Stimulated activated CD4-positive, alpha-beta T cell treated with anti-CD3 and anti-CD28 coated beads, Interleukin-1b, Interleukin-23, amount 100 ng/mL, for 1 hour (primary cell): ENCODE measurements at places on chromosomes 16 and 17.

- no peak for DNase-seq
Measured at GRCh38 chr16:67129422-67129821, 19.7 kb downstream of the PHAF1 start.

DNA sequence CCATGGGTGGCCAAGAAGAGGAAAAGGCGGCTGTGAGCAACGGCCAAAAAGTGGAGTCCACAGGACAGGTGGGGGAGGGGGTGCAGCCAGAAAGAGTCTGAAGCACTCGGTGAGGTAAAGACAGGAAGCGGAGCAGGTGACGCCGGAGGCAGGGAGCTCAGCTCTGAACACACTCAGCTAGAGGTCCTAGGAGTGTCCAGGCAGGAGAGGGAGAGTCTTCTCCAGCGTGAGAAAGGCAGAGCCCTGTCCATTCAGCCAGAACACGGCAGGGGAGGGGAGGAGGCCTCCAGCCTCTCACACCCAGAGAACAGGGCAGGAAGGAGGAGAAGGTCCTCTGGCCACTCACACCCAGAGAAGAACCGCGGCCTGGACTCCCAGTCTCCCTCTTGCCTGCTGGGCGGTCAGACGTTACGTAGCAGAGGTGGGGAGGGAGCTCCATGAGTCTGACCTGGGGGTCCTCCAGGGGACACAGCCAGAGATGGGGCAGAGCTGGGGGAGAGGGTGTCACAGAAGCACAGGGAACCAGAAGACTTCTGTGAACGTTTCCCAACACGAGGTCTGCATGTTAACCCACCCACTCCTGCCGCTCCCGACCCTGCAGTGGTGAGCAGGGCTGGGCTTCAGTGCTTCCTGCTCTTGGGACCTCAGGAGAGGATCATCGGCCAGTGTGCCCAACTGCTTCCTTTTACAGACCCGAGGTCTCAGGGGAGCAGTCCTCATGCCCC, 89.2 kb downstream of the ABR start:
- no peak for DNase-seq

DNA sequence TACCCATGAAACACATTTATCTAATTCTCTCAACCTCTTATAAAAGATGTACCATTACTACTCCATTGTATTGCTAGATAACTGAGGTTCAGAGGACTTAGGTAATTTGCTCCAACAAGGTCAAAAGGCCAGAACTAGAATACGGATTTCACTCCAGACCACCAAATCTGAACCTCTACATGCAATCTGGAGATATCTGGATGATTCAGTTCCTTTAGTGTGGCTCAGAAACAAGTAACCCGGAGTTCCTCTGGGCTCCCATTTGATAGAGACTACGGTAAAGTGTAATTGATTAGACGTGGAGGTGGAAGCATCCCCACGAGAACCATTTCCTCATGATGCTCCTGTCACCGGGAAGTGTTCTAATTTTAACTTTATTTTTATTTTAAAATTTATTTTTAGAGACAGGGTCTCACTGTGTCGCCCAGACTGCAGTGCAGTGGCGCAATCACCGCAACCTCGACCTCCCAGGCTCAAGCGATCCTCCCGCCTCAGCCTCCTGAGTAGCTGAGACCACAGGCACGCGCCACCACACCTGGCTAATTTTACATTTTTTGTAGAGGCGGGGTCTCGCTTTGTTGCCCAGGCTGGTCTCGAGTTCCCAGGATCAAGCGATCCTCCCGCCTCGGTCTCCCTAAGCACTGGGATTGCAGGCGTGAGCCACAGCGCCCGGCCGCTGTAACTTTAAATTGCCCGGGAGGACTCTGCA, 608 bp upstream of the COX10 start:
- no peak for DNase-seq

- DNase-seq: no peak
Measured at GRCh38 chr16:20359997-20360396, 7.5 kb upstream of the UMOD start.

- no peak for DNase-seq
Measured at GRCh38 chr17:69170377-69170776, 28.7 kb upstream of the ABCA6 start.

- DNase-seq: no peak
Measured at GRCh38 chr17:15157051-15157450, 108.1 kb downstream of the PMP22 start.

- no peak for DNase-seq
Measured at GRCh38 chr17:29571883-29572681, 3.6 kb downstream of the TP53I13 start.

GRCh38 chr16:80433623-80434022, 107.2 kb upstream of the DYNLRB2 start:
- no peak for DNase-seq
